ENCODE measurements at places on chromosomes 4 and X. TPM values are rescaled to one million over a fixed set of nuclear protein-coding genes. Genes with fewer than 3 reads are reported as not detected.

Gene SPRY1
- polyA plus RNA-seq, result 15.3 TPM

Gene SSX3
- not detected for polyA plus RNA-seq

Gene UCP1
- not detected for polyA plus RNA-seq

Gene BTC
- polyA plus RNA-seq, result 0.41 TPM

Gene FREM3
- not detected for polyA plus RNA-seq

Gene CFP
- 0.17 TPM for polyA plus RNA-seq

Gene HAUS3
- polyA plus RNA-seq, result 5.9 TPM

Gene ARR3
- polyA plus RNA-seq, result not detected

Gene HSPA4L
- polyA plus RNA-seq, result 9.9 TPM

Gene GAGE12C
- polyA plus RNA-seq, result not detected

Gene MAGEA11
- not detected for polyA plus RNA-seq

Gene CLDN22
- polyA plus RNA-seq, result not detected

Data from fibroblast of lung (primary cell).